ENCODE measurements at places on chromosomes 12 and 14.

GRCh38 chr12:114744691-114745090, 60.7 kb upstream of the TBX3 start:
- no peak for DNase-seq

DNA sequence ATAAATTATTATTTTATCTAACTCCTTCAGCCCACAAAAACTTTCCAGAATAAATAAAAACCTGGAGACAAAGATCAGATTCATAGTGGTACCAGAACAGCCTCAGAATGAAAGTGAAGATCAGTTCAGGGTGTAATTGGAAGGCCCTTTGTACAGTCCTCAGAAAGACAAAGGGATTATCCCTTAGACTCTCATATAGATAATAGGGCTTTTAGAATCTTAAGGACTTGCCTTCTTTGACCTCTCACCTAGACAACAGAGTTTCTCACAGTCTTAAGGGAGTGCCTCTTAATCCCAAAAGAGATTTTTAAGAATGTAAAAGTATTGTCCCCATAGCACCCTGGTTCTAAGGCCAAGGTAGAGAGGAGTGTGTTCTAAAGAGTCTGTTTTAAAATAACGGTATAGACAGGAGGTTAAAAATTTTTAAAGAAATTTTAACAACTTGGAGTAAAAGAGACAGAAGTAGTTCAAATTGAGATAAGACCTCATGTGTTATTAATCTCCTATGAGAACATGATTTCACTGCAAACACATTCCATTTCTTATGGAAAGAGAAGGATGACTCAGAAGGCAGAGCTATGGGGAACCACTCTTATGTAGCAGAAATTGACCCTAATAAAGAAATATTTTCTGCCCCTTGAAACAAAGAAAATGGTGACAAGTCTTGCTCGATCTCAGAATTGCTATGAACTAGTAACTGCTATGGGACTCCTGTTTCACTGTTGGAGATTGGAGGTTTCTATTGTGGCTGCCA, 24.2 kb upstream of the NOVA1 start:
- DNase-seq = no peak

DNA sequence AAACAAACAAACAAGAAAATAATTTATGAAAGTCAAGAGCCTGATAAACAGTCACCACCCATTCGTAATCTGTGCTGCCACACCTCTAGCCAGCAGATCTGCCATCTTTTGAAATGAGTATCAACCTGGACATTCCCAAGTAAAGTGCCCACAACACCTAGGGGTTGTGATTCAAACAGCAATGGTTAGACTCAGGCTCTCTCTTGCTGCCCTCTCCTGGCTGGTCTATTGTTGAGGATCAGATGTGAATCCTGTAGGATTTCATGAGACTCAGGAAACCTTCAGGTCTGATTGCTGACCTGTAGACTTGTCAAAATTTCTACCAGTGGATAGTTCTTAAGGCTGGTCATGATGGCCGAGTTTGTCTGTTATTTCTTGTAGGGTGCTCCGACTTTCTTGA, 26.8 kb downstream of the DGLUCY start:
- DNase-seq = no peak

- DNase-seq = no peak
Observed at GRCh38 chr14:53190938-53191337, 37.8 kb upstream of the DDHD1 start.

DNA sequence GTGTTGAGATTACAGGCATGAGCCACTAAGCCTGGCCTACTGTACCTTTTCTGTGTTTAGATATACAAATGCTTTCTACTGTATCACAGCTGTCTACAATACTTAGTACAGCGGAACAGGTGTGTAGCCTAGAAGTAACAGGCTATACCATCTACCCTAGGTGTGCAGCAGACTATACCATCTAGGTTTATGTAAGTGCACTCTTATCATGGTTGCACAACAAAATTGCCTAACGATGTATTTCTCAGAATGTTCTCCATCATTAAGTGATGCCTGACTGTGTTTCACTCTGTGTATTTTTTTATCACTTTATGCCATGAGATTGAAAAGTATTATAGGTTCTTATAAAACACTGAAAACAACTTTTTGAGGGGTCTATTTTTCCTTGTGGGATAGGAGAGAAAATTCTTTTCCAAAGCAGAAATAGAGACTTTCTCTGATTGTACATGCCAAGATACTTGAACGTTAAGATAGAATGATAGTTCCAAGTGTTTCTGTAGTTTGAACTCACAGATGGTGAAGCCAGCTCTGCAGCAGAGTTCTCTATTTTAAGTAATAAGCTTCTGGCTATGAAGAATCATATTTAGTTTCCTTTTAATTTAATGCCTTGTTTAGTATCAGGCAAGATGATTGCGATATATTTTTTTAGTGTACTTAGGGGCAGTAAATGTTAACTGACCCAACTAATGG, 17.0 kb downstream of the TMPRSS12 start:
- no peak for DNase-seq

GRCh38 chr12:127516467-127516866, 750.5 kb upstream of the TMEM132C start:
- DNase-seq = peak; percentile 22

DNA sequence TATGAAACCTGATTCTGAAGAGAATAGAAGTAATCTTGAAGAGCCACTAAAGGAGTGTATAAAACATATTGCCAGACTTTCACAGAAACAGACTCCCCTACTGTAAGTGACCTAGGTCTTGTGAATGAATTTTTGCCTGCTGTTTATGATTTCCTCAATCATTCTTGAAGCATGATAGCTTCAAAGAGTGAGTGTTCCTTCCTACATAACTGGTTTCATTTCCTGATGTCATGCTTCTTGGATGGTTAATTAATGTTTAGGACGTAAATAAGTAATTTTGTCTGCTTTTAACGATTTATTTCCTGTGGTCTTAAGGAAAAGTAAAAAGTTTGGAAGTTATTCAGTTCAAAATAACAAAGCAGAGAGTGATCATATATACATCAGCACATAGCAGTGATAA, 129.8 kb downstream of the PIK3C2G start:
- no peak for DNase-seq

DNA sequence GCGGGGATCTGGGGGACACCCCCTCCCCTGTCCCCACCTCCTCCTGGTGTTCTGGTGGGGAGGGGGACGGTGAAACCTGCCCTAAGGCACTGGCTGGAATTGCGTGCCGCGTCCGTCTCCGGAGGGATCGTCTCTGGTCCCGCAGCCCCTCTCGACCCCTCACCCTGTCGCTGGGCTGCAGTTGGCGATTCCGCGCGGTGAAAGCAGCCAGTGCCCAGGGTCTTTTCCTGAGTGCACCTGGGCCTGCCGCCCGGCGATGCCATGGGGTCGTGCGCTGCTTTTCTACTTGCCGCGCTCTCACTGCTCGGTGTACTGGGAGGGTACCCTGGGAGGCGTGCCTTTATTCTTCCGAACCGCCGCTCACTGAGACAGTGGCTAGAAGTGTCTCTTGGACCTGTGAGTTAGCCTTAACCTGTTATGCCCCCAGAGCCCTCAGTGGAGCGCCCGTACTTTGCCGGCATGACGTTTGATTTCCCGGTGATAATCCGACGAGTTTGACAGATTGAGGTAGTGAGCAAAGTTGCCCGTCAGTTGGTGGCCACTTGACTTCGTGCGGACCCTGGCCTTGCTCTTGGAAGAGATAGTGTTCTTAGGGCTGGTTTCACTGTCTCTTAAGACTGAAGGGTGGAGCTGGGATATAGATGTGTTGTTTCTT, 788 bp downstream of the SFSWAP start:
- no peak for DNase-seq

- no peak for DNase-seq
Observed at GRCh38 chr14:76089575-76089974, 62.1 kb upstream of the GPATCH2L start.

DNA sequence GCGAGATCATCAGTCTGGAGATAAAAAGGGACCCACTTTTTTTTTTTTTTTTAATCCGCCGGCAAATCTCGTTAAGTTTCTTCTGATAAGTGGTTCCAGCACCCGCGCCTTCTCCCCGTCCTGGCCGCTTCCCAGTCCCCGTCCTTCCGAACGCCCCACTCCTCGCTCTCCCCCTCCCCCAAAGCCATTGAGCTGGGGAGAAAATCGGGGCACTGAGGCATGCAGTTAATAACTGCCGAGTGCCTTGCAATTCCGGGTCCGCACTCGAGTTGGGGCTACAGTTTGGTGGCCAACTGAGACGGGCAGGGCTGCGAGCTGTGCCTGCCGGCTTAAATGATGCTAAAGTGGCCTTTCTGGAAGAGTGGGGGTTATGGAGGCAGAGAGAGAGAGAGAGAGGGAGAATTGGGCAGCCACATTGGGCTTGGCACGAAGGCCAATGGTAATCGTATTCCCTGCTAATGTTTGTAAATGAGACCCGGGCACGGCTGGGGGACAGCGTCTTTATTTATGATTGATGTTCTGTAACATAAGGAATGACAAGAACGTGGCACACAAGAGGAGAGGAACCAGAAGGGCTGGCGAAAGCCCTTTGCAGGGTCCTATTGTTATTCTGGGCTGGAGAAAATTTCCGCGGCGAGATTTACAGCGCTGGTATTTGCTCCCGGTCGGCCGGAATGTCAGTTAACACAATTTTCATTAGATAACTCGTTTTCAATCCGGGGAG, 115.4 kb upstream of the MYL2 start:
- DNase-seq = no peak

DNA sequence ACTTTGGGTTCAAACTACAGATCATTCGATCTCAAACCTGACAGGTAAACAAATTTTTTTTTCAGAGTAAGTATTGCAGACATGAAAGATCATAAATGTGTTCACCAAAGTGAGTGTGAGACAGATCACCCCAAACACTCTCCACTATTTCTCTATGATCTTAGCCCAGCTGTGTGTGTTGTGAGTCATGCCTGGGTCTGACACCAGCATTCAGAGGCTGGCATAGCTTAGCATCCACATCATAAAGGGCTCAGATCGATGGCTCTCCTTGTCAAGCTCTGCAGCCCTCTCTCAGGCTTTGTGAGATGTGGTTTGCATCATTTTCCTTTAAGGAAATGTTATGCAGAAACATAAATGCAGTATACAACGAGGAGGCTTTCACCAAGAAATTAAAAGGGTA, 164.9 kb downstream of the ETV6 start:
- no peak for DNase-seq

DNA sequence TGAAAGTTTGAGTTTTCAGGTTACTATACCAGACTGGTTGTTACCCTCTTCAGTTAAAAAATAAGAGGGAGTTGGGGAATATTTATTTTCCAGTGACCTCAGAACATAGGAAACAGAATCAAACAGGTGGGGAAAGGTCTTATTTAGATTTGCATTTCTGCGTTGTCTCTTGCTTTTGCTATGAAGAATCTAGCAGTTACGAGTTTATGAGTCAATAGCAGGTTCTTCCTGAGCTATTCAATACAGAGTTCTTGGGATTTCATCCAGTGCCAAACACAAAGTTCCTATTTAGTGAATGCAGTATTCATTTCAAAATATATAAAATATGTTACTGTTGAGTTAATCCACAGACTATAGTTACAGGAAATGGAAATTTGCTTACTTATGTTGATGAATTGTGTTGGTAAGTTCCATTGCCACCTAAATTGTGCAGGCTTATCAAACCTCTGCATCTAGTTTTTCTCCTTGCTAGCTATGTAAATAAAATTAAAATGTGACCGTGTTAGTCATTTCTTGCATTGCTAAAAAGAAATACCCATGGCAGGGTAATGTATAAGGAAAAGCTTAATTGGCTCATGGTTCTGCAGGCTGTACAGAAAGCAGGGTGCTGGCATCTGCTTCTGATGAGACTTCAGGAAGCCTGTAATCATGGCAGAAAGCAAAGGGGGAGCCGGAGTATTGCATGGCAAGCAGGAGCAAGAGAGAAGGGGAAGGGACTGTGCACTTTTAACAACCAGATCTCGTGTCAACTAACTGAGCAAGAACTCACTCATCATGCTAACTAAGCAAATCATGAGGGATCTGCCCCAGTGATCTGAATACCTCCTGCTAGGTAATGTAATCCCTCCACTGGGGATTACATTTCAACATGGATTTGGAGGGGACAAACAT, 110.2 kb downstream of the KTN1 start:
- DNase-seq = no peak
